Ascending aorta (tissue), 2 donors: ENCODE measurements at places on chromosomes 5 and 9.

- no peak for DNase-seq
- H3K27me3 ChIP-seq, result peaks cover 64% of the 10 kb centered on the region
- H3K27ac ChIP-seq, result no peak overlapping the region
- H3K4me3 ChIP-seq, result peak overlapping the region; percentile 48
Measured at GRCh38 chr9:124017929-124018729, 6.6 kb downstream of the LHX2 start.

DNA sequence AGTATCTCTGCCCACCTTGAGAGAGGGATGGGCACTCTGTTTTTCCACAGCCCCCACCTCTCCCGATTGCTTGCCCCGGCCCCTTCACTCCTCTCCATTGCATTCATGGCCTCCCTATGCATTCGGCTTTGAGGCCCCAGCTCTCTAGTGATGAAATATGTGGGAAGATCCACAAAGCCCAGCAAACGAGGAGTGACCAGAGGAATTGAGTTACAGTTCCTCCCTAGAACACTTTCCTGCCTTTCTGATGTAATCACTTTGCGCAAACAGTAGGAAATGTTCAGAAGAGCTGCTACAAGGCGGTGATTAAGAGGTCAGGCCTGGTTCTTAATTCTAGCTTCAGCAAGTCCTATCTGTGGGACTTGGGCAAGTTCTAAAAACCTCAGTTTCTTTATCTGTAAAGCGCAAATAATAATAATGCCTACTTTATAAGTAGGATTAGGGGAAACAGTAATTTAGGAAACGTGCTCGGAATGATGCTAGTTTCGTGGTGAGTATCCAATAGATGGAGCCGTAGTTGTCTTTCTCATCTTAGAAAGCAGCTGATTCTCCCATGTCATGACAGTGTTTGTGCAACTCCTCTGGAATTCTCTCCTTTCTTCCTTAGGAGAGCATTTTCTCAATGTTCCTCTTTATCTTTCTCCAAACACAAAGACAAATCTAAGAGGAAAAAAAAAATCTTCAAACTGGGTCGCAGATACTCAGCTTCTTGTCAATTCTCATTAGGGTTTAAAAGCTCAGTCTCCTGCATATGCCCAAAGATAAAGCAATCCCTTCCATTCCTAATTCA lies 99.5 kb upstream of the MSX2 start:
- no peak for DNase-seq
- H3K4me1 ChIP-seq, result no peaks in the 10 kb centered on the region
- no peak overlapping the region for H3K27ac ChIP-seq
- no peaks in the 10 kb centered on the region for H3K36me3 ChIP-seq
- no peak overlapping the region for H3K4me3 ChIP-seq

DNA sequence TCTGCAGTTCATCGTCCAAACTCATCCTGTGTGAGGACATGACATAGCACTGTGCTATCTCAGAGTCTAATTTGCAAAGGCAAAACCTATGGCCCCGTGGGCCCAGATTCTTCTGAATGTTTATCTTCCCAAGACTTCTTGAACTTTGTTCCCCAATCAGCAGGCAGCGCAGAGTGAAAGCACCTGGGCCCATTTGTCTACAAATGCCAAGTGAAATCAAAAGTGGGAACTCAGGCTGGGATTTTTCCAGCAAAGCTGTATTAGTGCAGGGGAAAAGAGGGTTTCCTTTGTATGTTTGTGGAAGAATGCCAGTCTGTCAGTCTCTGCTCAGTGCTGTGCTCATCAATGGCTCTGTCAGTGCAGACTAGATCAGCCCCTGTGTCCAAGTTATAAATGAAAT lies 55.8 kb downstream of the FOXD1 start:
- no peaks in the 10 kb centered on the region for H3K27me3 ChIP-seq
- no peak overlapping the region for H3K4me3 ChIP-seq
- H3K27ac ChIP-seq, result no peak overlapping the region
- DNase-seq, result no peak
- H3K4me1 ChIP-seq, result no peaks in the 10 kb centered on the region
- no peaks in the 10 kb centered on the region for H3K36me3 ChIP-seq

GRCh38 chr9:21709464-21710058 lies 92.9 kb upstream of the MTAP start:
- no peak overlapping the region for H3K27ac ChIP-seq
- DNase-seq, result peak; percentile 74
- no peaks in the 10 kb centered on the region for H3K36me3 ChIP-seq
- H3K4me3 ChIP-seq, result no peak overlapping the region
- no peaks in the 10 kb centered on the region for H3K4me1 ChIP-seq

DNA sequence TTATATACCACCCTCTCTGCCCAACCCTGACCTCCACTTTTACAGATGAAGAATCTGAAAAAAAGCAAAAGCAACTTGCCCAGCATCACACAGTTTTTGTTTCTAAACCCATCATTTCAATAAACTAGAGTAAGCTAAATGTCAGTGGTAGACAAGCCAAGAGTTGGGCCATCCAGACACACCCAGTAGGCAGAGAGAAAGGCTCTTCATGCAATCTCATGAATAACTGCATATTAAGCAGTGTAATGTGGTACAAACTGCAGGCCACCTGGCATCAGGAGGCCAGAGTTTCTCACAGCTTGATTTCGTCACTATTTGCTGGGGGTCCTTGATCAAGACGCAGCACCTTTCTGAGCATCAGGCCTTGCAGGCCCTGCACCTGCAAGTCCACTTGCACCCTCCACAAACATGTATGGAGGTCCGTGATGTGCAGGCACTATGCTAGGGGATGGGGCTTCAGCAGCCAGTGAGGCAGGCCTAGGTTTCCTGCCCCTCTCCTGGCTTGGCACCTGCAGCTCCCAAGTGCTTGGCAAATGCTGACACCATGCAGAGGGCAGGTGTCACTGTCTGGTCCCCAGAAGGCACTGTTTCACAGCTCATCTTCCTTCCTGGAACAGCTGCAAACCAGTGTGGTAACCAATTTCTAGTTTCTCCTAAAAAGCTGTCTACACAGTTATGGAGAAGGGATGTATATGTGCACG lies 29.8 kb downstream of the ADAM19 start:
- no peaks in the 10 kb centered on the region for H3K27me3 ChIP-seq
- no peaks in the 10 kb centered on the region for H3K36me3 ChIP-seq
- no peak for DNase-seq
- H3K4me3 ChIP-seq, result no peak overlapping the region
- H3K27ac ChIP-seq, result no peak overlapping the region

DNA sequence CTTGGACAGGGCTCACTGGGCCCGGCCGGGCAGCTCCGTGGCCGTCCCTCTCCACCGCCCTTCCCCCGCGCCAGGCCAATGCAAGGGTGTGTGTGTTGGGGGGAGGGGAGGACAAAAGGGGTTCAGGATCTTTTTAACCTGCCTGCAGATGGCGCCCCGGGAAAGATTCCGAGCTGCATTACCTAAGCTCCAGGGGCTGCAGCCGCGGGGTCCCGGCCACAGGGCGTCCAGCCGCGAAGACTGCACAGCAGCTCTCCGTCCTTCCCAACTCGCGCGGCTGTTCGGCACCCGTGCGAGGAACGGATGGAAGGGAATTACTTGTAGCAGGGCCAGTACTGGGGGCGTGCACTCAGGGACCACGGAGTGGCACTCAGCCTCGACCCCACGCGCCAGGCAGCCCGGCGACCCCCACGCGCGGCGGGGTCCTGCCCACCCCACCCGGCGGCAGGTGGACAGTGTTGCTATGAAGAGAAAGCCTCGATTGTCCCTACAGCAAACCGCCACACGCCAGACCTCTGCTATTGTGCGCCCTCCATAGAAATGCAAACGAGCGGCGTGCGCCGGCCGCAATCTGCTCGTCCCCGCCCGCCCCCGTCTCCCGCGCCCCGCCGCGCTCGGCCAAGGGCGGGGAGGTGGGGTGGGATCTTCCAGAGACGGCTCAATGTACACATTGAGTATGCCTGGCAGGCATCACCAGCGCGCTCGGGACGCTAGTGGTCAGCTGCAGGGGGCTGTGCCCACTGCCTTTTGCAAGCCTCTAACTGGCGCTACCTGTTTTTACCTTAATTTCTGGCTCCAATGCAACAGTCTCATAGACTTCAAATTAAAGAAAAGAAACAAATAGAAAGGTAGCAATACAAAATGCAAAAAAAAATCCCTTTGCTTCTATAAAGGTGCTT lies 796 bp upstream of the GADD45G start:
- peak overlapping the region; percentile 97 for H3K27ac ChIP-seq
- peak overlapping the region; percentile 91 for H3K4me3 ChIP-seq
- H3K36me3 ChIP-seq, result no peaks in the 10 kb centered on the region
- H3K4me1 ChIP-seq, result peaks cover 9% of the 10 kb centered on the region

- no peaks in the 10 kb centered on the region for H3K4me1 ChIP-seq
- H3K36me3 ChIP-seq, result no peaks in the 10 kb centered on the region
- no peak overlapping the region for H3K4me3 ChIP-seq
- no peaks in the 10 kb centered on the region for H3K27me3 ChIP-seq
Measured at GRCh38 chr5:110383231-110383630, 343.2 kb downstream of the TMEM232 start.

DNA sequence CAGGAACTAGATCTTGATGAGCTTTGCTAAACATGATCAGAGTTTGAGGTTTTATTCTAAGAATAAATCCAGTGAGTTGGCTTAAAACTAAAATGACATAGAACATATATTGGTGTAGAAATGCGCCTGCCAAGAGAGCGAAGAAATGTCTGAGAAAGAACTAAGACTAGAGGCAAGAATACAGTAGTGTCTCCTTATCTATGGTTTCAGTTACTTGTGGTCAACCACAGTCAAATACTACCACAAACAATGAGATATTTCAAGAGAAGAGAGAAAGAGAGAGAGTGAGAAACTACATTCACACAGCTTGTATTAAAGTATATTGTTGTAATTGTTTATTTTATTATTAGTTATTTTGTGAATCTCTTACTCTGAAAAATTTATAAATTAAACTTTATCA lies 254.4 kb upstream of the CDH10 start:
- H3K4me3 ChIP-seq, result no peak overlapping the region
- no peaks in the 10 kb centered on the region for H3K4me1 ChIP-seq
- H3K27me3 ChIP-seq, result no peaks in the 10 kb centered on the region
- DNase-seq, result no peak
- no peaks in the 10 kb centered on the region for H3K36me3 ChIP-seq
- no peak overlapping the region for H3K27ac ChIP-seq
